ENCODE measurements at places on chromosomes 2 and 18.

GRCh38 chr2:238280083-238280825, 8.2 kb downstream of the PER2 start:
- DNase-seq = no peak

DNA sequence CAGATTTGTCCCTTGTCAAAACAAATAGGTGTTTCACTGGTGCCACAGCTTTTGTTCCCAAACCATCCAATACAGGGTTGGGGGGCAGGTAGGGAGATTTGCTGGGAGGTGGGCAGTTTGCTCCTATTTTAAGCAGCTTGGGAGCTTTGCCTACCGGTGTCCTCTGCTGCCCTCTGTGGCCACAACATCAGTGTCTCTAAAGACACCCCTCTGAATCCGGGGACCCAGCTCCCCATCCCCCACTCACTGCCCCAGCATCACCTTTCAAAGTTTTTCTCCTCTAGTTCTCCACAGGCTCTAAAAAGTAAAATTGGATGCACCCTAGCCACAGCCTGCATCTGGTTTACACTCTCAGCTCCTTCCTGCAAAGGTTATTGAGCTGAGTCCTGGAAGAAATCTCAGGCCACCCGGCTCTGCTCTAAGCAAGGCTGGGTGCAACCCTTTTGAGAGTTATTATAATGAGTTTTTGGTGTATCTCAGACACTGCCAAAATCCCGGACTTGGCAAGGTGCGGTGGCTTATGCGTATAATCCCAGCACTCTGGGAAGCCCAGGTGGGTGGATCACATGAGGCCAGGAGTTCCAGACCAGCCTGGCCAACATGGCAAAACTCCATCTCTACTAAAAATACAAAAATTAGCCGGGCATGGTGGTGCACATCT, 2.9 kb upstream of the EPAS1 start:
- DNase-seq = no peak

DNA sequence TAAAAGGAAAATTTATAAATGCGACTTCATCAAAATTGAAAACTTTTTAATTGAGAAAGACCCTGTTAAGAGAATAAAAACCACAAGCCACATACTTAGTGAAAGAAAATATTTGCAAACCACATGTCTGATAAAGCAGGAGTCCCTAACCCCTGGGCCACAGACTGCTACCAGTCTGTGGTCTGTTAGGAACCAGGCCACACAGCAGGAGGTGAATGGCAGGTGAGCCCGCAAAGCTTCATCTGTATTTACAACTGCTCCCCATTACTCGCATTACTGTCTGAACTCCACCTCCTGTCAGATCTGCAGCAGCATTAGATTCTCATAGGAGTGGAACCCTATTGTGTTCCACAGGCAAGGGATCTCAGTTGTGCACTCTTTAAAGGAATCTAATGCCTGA, 95.5 kb upstream of the CRACDL start:
- no peak for DNase-seq

- no peak for DNase-seq
Observed at GRCh38 chr18:24913507-24914170, 438.3 kb downstream of the ZNF521 start.

DNA sequence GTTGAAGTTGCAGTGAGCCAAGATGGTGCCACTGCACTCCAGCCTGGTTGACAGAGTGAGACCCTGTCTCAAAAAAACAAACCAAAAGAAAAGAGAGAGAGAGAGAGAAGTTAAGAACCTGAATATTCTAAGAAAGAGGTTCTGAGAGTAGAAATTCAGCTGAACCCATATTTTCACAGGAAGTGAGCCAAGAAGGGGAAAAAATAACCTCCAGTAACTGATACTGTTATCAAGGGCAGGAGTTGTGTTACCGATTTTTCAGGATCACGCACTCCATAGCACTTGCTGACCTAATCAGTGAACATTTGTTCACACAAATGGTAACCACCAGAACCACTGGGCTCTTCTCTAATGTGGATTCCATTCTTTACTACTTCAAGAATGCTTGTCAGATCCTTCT, 39.1 kb upstream of the BZW1 start:
- DNase-seq = no peak

GRCh38 chr2:102950371-102950946, 188.6 kb downstream of the TMEM182 start:
- no peak for DNase-seq

Measured in stimulated activated CD4-positive, alpha-beta T cell treated with anti-CD3 and anti-CD28 coated beads, Interleukin-4, amount 100 ng/mL, for 24 hours (primary cell).